Progenitor cell of endocrine pancreas (in vitro differentiated cells): ENCODE measurements at places on chromosomes 12 and 14. TPM values are rescaled to one million over a fixed set of nuclear protein-coding genes. Genes with fewer than 3 reads are reported as not detected.

Gene FAM186B
- total RNA-seq = 0.20 and 0.24 TPM in 2 replicates

Gene RNF10
- 167 and 171 TPM in 2 replicates for total RNA-seq

Gene ANO2
- total RNA-seq = 2.8 and 3.5 TPM in 2 replicates

Gene RBMS2
- total RNA-seq = 54.1 and 65.9 TPM in 2 replicates

DNA sequence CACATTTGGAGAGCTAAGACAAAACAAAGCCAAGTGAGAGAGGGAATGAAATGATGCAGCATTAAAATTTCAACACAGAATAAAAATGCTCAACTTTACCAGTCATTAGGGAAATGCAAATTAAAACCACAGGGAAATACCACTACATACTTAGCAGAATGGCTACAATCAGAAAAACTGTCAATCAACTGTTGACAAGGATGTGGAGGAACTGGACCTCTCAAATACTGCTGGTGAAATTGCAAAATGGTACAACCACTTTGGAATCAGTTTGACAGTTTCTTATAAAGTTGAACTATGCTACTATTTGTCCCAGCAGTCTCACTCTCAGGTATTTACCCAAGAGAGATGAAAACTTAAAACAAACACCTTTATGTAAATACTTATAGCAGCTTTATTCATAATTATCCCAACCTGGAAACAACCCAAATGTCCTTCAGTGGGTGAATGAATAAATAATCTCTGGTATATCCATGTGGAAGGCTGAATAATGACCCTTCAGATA, 43.8 kb upstream of the KTN1 start:
- no peaks in the 10 kb centered on the region for H3K27me3 ChIP-seq
- no peak for DNase-seq
- peaks cover 2% of the 10 kb centered on the region for H3K4me1 ChIP-seq
- H3K4me3 ChIP-seq = no peak overlapping the region

DNA sequence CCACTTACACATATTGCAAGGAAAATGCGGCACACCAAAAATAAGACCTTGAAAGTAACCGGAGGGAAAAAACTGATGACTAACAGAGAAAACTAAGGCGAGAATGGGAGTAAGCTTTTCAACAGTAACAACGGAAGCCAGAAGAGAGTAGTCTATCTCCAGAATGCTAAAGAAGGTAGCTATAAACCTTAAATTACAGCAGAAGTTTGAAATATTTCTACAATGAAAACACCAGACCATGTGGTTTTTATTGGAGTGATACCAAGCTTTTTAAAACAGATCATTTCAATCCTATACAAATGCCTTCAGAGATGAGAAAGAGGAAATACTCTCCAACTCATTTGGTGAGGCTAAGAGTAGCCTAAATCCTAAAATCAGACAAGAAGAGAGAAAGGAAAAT, 209.5 kb downstream of the ANO6 start:
- no peak overlapping the region for H3K4me3 ChIP-seq
- no peak overlapping the region for H3K27ac ChIP-seq
- H3K27me3 ChIP-seq = no peaks in the 10 kb centered on the region

- no peak overlapping the region for H3K4me3 ChIP-seq
- H3K36me3 ChIP-seq = peaks cover 3% of the 10 kb centered on the region
- H3K27me3 ChIP-seq = no peaks in the 10 kb centered on the region
- peaks cover 6% of the 10 kb centered on the region for H3K4me1 ChIP-seq
- no peak overlapping the region for H3K27ac ChIP-seq
Measured at GRCh38 chr12:111976291-111976690, 36.7 kb downstream of the TMEM116 start.
